ENCODE measurements at places on chromosomes 2 and 18.

- DNase-seq = no peak
Observed at GRCh38 chr2:201254081-201254730, 6.1 kb upstream of the CASP8 start.

- no peak for DNase-seq
Observed at GRCh38 chr2:71006323-71006722, 11.7 kb upstream of the TEX261 start.

DNA sequence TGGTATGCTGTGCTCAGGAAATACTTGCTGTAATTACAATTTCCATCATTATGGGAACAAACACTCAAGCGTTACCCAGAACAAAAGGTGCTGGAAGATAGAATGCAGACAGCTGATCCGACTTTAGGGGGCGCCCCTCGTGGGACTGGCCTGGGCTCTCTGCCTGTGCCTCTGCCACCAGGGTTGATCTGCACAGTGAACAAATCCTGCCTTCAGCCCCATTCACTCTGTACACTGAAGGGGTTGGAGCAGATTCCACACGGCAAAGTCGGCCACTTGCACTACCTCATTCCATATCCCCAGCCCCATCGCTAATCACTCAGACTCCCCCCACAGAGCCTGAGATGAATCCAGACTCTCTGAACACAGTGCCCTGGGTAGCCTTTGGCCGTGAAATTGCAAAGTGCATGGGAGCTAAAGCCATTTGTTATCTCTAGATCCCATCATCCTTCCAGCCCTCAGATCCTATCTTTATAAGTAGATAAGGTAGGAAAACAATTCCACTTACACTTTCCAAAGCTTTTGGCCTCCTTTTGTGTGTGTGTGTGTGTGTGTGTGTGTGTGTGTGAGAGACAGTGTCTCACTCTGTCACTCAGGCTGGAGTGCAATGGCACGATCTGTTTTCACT, 69.3 kb downstream of the INPP5D start:
- peak; percentile 51 for DNase-seq

GRCh38 chr2:181348107-181348837, 108.9 kb upstream of the ITGA4 start:
- DNase-seq = no peak

- no peak for DNase-seq
Observed at GRCh38 chr2:144645083-144645778, 125.3 kb upstream of the ZEB2 start.

GRCh38 chr2:224359569-224359968, 42.3 kb downstream of the FAM124B start:
- peak; percentile 11 for DNase-seq

- no peak for DNase-seq
Observed at GRCh38 chr18:13219593-13220159, 1.1 kb downstream of the LDLRAD4 start.

DNA sequence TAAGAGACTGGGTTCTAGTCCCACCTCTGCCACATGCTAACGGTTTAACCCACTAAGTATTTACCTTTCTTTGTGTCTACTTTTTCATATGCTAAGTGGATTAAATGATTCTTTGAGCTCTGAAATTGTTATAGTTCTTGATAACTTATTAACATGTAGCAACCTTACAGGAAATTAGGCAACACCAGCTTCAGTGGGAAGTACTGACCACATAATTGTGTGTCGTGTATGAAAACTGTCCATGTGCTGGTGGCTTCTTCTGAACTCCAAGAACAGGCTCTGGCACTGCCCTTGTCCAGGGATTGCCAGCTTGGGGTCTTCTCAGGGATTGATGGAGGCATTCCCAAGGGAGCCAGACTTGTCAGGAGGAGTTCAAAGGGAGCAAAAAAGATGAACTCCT, 427.7 kb downstream of the TGIF1 start:
- no peak for DNase-seq

DNA sequence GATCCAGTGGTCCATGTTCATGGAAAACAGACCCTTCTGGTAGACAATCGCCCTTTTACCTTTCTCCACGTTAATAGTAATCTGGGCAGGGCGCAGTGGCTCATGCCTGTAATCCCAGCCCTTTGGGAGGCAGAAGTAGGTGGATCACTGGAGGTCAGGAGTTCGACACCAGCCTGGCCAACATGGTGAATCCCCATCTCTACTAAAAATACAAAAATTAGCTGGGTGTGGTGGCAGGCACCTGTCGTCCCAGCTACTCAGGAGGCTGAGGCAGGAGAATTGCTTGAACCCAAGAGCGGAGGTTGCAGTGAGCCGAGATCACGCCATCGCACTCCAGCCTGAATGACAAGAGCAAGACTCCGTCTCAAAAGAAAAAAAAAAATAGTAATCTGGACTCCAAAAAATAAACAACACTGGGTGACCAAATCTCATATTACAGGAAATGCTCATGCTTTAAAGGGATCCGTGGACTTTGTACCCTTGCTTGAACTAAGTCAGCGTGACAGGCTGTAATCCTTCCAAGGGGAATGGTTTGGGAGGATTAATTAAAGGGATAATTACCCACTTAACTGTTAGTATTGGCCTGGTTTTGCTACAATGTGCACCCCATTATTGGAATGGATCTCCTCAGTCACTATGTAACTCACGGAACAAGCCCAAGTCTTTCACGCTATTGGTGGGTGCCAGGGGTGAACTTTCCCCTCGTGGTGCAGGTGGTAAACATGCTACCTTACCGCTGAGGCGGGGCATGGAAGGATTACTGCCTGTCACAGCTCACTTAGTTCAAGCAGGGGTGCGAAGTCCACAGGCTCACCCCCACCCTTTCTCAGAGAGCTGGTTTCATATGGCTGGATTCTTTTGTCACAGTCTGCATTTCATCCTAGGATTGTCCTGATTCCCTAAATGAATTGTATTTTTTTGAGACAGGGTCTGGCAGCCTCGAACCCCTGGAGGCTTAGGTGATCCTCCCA, 36.7 kb downstream of the PROC start:
- no peak for DNase-seq

DNA sequence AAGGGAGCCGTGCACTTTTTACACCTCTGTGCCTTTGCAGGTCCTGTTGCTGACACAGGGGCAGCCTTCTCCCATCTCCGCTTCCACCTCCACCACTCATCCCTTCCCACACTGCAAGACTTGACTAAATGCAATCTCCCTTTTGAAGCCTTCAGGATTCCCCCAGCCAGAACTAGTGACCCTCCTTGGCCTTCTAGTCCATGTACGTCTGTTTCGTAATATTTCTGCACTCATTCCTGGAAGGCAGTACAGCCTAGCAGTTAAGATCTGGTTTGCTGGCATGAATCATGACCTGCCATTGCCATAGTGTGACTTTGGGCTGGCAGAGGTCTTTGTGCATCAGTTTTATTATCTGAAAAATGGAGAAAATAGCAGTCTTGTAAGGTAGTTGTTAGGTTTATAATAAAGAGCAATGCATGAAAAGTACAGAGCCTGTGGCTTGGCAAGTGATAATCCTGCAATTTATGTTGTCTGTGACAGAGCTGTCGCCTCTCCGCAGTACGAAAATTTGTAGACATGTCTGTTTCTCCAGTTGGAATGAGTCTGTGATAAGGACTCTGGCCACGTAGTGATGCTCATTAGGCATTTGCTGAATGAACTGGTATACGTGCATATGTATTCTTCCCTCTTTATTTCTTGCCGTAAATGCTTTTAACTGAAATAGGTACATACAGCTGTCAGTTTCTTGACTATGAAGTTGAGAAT, 36.7 kb downstream of the NCK2 start:
- DNase-seq = no peak

DNA sequence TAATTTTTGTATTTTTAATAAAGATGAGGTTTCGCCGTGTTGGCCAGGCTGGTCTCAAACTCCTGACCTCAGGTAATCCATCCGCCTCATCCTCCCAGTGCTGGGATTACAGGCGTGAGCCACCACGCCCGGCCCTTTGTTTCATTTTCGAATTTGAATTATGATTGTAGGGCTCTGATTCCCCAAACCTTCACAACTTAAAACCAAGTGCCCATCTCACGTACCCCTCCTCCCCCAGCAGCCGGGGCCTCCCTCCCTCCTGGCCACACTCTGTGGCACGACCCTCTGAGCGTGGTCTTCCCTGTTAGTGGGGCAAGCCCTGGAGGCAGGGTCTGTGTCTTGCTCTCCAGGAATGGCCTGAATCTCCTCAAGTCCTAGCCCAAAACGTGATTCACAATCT, 166.5 kb downstream of the ASB1 start:
- DNase-seq = no peak

DNA sequence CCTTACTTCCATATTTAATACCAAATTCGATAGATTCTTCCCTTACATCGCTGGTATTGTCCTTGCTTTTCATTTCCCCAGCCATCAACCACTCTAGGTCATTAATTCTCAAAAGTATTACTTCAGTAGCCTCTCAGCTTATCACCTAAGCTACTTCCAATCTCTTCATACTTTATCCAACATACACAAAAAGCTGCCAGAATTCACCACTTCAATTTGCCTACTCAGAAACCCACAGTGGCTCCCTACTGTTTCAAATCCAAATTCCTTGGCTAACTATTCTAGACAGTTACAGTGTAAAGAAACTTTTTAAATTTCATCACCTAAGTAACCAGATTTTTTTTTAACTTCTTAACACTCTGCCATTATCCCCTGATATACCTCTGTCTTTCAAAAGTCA, 4.7 kb downstream of the SLC25A12 start:
- DNase-seq = no peak

GRCh38 chr2:236176951-236177350, 8.8 kb upstream of the GBX2 start:
- DNase-seq = no peak

DNA sequence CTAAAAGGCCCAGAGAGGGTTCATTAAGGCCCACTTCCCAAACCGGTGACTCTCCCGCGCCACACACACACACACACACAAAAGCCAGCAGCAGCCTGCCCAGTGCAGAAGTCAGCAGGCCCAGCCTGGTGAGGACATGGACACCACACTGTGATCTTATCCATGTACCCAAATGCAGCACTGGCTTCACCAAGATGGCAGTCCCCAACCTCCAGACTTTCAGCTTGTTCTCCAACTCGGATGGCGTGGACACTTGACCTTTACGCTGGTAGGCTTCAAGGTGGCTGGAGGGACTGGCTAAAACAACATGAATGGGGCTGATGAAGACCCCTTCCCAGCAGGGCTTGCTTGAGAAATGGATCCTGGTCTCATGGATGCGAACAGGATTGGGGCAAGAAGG, 50.4 kb downstream of the TNS1 start:
- DNase-seq = no peak

DNA sequence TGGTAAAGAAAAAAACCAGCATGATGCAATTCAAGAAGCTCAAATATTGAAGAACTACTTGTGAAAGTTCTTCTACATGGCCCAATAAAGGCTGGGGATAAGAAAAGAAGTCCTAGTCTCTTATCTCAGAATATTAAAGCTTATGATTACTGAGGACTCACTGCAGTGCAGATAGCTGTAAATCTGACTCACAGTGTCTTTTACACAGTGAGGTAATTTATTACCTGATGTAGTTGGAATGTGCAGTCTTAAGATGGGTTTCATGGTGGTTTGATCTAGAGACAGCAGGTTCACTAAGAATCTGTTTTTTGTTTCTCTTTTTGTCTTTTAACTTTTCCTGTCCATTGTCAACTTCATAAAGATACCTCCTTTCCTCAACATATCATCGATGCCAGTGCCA, 484.0 kb upstream of the MAP2 start:
- DNase-seq = no peak

DNA sequence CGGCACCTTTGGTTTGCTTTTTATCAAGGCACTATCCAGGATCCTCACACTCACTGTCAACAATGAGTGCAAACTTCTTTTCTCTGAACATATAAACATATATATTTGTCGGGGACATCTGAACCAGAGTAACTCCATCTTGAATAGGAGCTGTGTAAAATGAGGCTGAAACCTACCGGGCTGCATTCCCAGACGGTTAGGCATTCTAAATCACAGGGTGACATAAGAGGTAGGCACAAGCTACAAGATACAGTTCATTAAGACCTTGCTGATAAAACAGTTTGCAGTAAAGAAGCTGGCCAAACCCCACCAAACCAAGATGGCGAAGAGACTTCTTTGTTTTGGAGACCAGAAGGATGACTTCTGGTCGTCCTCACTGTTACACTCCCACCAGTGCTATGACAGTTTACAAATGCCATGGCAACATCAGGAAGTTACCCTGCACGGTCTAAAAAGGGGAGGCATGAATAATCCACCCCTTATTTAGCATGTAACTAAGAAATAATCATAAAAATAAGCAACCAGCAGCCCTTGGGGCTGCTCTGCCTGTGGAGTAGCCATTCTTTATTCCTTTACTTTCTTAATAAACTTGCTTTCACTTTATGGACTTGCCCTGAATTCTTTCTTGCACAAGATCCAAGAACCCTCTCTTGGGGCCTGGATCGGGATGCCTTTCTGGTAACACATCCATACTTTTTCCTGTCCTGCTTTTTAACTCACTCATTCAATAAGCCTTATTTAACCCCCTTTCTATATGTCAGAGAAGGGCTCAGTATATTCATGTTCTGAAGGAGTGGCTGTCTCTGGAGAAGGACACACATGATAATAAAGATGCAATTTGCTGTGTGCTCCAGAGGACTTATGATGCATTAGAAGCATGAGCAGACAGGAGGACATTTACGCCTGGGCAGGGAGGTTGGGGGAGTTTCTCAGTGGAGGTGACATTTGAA, 65.4 kb downstream of the TACR1 start:
- DNase-seq = no peak

DNA sequence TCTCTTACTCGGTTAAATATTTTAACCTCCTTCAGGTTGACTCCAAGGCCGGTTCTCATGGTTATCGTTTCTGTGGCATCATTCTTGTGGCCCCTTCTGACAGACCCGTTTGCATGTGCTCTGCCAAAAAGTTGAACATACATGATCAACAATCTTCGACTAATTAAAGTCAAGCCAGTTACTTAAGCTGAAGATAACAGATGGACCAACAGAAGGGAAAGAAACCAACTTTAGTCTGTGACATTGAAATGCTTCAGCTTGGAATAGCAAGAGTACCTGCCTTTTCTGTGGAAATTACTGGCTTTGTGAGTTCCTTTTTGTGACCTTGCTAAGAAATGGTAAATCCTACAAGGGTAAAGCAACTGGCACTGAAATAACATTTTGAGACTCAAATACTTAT, 1429.1 kb downstream of the LRP1B start:
- DNase-seq = no peak

GRCh38 chr2:129559101-129559500, 420.4 kb upstream of the RAB6C start:
- DNase-seq = no peak

DNA sequence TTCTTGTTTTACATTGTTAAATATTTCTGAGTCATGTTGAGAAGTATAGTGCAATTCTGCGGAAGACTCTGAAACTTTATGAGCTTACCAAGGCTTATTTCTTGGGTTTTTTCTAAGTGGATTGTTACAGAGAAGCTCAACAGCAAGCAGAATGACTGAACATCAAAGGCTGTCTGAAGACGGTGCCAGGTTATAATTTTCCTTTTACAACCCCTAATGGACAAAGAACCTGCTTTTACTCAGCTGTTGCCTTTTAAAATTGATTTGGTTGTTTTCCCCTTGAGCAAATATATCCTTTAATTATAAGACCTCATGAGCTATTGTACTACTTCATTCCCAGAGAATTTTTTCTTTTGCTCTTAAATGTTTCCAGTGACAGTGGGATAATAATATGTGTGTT, 41.6 kb downstream of the LAMA3 start:
- peak; percentile 35 for DNase-seq

GRCh38 chr2:186544255-186544675, 45.6 kb upstream of the ITGAV start:
- DNase-seq = peak; percentile 5

GRCh38 chr2:153228904-153229303, 249.7 kb downstream of the RPRM start:
- DNase-seq = no peak

- no peak for DNase-seq
Observed at GRCh38 chr18:77111449-77111848, 21.1 kb downstream of the MBP start.

- DNase-seq = no peak
Observed at GRCh38 chr2:46983065-46983801, 67.6 kb upstream of the MCFD2 start.
